Kidney tubule cell (primary cell): ENCODE measurements at places on chromosomes 7 and 10.

- DNase-seq = peak; percentile 17
Observed at GRCh38 chr10:75407224-75407712, 5.7 kb upstream of the ZNF503 start.

- no peak for DNase-seq
Observed at GRCh38 chr10:96608805-96609204, 22.0 kb upstream of the TM9SF3 start.

DNA sequence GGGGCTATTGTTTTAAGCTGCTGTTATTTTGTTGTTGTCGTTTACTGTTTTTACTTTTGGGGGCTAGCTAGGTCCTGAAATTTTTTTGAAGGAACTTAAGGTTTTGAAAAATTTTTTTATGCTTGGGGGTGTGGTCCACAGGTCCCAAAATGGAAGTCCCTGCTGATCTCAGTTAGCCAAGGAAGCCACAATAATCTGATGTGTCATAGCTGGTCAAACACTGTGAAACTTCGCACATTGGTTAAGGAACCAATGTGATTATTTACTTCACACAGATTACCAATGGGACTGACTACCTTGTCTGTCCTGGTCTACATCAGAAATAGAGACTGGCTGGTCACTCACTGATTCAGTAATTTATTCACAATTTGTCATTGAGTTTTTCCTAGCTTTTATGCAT, 29.5 kb upstream of the HYCC1 start:
- peak; percentile 69 for DNase-seq

DNA sequence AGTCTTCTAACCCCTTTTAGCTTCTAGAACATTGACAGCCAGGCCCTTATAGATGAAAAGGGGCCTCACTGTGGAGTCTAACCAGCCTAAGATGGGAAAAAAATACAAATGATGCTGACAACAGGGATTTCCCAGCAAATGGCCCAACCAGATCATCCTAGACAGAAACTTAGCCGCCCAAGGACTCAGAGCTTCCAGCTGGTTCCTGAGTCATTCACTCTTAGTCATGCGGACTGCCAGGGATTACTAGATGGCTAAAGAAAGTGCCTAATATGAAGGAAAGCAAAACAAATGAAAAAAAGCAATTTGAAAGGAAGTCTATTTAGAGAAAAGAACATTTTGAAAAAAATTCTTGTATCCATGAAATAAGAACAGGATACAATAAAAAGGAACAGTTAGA, 23.7 kb downstream of the TSPAN14 start:
- DNase-seq = peak; percentile 90

DNA sequence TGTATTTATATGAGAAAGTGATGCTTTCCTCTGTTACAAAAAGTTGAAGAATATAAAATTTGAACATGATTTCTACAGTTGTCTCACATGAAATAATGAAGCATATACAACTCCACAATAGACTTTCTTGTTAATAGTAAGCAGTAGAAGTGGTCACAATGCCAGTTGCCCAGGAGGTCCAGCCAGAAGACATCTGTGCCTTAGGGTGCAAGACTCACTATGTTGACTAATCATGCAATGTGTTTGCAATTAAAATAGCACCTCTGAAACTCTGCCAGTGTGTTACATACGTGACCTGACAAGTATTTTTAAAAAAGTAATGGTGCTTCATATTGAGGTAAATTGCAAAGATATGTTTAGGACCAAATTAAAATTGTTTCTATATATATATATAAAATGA, 547.2 kb downstream of the ETV1 start:
- no peak for DNase-seq

DNA sequence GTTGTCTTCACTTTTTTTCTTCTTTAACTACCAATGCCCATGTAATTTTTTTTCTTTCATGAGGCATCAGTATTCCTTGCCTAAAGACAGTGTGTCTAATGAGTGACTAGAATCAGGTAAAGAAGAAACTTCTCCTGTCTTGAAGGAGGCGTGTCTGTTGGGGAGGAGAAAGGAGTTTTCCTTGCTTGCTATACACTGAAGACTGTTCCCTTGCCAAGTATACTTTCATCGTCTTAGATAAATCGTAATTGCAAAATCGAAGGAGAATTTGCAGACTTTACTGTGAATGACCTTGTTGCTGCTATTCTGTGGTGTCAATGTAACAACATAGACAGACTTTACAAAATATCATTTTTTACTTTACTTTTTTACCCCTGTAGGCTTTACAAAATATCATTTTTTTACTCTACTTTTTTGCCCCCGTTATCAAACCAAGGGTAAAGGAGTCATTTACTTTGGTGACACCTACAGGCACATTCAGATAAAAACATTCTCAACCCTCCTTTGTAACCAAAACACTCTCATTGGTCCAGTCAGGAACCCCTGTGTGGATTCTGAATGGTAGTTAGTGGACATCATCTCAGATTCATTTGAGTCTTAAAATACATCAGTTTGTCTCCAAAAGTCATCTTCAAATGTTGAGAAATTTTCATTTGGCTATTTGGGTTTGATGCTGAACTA, 232.4 kb downstream of the AHR start:
- DNase-seq = peak; percentile 26

- DNase-seq = peak; percentile 72
Observed at GRCh38 chr7:138842111-138842510, 44.1 kb upstream of the ATP6V0A4 start.
